ENCODE measurements at places on chromosomes 7 and 10.
A peak's percentile ranks its signal among the peaks of the same experiment; 100 is the strongest.

- no peak for DNase-seq
Observed at GRCh38 chr10:200405-200804, 65.2 kb downstream of the ZMYND11 start.

- DNase-seq, result peak; percentile 22
Observed at GRCh38 chr10:132229834-132230556, 43.2 kb downstream of the DPYSL4 start.

- no peak for DNase-seq
Observed at GRCh38 chr7:33794959-33795358, 110.4 kb upstream of the BMPER start.

DNA sequence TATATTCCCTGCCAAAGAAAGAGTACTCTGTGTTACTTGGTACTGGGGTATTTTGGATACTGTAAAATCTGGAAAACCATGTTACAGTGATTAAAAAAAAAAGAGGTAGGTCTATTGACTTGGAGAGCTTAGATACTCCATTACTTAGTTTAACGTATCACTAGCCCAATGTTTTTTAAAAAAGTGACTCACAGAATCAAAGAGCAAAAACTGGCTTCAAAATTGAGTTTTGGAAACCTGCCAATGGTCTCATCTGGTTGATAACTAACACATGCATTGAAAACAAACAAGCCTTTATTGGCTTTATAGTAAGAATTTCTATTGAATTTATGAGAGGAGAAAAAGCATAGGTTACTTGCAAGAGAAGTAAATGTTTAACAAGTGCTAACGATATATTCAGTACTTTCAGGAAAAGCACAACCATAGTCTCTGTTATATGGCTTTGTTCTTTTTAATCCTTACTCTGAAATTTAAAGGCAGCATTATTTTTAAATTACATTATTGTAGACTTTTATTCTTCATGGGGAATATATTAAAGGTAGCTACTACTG lies 563.3 kb upstream of the SORCS1 start:
- DNase-seq, result no peak

GRCh38 chr10:79196470-79197461 lies 128.0 kb downstream of the ZMIZ1 start:
- peak; percentile 82 for DNase-seq

DNA sequence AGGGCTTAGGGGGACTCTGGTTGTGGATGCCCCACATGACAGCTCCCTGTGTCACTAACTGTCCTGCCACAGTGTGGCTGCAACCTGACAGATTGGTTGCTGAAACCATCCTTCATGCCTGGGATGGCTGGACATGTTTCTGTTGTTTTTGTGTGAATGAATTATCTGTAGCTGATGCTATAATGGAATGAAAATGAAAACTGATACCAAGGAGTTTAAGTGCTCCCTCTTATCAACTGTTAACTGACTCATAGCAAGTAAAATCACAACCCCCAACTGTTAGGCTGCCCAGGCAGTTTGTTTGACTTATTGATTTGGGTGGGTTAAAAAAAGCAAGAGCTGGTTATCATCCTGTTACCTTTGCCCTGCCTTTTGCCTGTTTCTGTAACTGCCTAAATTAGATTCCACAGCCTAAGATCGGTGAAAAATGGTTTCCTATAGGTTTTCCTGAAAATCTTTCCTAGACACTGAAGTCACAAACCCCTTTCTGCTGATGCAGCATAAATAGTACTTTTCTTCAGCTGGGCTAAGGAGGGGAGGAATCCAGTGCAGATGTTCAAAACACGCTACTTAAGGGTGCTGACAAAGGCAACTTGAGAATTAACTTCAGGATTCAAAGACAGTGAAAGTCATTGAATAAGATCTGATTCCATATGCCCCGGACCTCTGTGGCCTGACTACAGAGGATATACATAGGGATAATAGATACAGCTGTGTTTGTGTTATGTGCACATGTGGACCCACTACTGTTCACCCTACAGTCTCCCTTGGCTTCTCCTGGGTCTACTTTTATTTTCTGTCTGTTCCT lies 5.7 kb downstream of the FRAT2 start:
- DNase-seq, result no peak

GRCh38 chr7:40582539-40582938 lies 447.7 kb downstream of the SUGCT start:
- DNase-seq, result no peak

DNA sequence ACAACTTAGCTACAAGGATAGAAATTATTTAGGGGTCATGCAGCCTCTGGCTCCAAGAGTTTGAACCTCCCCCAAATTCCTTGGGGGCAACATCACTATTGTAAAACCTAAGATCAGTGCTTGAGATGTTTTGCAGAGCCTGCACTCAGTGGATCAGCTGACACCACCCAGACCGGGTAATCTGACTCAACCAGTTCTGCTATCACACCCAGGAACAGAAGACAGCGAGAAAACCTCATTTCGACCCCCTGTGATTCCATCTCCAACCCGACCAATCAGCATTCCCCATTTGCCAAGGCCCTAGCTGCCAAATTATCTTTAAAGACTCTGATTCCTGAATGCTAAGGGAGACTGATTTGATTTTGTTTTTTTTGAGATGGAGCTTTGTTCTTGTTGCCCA lies 5.2 kb downstream of the TACR2 start:
- DNase-seq, result no peak

- DNase-seq, result no peak
Observed at GRCh38 chr10:125626671-125627070, 56.3 kb downstream of the TEX36 start.

GRCh38 chr10:10292501-10292900 lies 725.2 kb upstream of the CELF2 start:
- no peak for DNase-seq

GRCh38 chr10:3468919-3469638 lies 296.5 kb upstream of the PITRM1 start:
- DNase-seq, result peak; percentile 23

GRCh38 chr10:118163217-118163616 lies 116.5 kb upstream of the RAB11FIP2 start:
- no peak for DNase-seq

GRCh38 chr7:66400400-66400799 lies 195.3 kb downstream of the TPST1 start:
- DNase-seq, result no peak

DNA sequence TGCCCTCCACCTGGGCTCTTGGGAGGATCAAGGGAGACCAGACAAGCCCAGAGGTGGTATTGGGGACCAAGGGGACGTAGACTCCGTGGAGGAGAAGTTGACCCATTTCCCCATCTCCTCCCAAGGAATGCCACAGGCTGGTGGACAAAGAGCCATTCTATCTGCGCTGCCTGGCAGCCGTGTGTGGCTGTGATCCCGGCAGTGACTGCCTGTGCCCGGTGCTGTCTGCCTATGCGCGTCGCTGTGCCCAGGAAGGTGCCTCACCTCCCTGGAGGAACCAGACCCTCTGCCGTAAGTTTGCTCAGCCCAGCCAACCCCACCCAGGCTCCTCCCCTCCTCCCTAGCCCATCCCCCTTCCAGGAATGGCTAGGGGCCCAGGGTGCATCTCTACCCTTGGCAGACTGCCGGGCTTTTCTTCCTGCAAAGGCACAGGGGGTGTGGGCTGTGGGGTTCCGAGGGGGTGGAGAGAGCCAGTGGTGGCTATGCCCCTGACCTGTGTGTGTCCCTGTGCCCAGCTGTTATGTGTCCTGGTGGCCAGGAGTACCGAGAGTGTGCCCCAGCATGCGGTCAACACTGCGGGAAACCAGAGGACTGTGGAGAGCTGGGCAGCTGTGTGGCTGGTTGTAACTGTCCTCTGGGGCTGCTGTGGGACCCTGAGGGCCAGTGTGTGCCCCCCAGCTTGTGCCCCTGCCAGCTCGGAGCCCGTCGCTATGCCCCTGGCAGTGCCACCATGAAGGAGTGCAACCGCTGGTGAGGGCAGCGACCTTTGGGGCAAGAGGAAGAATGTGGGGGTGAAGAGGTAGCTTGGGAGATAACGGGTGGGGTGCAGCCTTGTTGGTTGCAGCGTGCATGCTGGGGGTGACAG lies 10.2 kb upstream of the ZNF467 start:
- DNase-seq, result no peak

DNA sequence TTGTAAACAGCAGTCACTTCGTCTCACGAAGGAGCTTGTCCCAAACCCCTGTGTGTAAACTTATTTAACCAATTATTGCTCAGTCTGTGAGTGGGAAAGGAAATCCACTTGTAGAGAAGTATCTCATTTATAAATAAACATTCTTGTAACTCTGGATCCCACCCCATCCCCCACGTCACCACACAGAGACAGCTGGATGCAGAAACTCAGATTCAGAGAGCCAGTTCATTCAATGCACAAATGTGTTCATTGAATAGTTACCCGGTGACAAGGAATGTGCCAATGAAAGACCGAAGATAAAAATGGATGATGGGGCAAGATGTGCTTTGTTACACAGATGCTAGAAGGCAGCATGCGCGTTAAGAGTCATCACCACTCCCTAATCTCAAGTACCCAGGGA lies 8.3 kb upstream of the OCM start:
- no peak for DNase-seq

DNA sequence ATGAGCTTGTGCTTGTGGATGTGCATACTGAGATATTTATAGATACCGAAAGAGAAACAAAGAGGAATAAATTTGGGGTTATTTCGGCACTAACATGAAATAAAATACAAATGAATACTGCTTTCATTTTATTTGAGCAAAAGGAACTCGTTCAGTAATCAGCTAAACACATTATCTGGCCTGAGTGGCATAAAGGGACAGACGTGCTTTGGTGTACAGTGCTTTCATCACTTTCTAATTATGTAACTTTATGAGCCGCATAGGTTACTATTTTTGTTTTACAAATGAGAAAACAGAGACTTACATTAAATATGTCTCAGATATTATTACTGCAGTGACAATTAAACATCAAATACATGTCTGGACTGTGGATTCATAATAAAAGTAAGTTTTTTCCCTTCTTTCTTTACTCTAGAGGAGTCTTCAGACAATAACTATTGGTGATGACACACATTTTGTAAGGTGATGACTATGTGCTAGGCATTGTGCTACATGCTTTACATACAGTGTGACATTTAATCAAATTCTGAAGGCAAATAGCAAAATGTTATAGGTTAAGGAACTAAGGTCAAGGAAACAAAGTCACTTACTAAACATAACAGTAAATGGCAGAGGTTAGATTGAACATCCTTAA lies 503.3 kb downstream of the SORCS1 start:
- no peak for DNase-seq

DNA sequence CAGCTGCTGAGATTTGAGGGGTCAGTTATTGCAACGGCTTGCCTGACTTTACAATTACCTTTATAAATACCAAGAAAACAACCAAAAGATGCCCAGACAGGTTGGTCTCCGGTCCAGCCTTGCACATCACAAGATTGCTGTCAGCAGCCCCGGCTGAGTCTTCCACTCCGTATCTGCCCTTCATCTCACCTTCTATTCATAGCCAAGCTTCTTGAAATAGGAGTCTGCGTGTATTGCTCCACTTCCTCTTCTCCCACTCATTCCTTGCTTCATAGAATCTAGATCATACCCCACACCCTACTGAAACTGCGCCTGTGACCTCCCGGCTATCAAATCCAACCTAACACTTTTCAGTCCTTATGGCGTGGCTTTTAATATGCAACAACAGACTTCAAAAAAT lies 31.1 kb upstream of the USP6NL start:
- no peak for DNase-seq

DNA sequence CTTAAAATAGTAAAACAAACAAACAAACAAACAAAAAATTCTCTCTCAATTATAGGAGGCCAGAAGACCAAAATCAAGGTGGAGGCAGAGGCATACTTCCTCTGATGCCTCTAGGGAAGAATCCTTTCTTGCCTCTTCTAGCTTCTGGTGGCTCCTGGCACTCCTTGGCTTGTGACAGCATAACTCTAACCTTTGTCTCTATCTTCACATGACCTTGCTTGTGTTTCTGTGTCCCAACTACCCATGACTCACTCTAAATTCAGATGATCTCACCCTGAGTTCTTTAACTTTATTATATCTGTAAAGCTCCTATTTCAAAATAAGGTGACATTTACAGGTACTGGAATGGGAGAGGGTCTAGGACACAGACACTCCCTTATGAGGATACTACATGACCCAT lies 88.3 kb upstream of the ANTXRL start:
- no peak for DNase-seq

- DNase-seq, result no peak
Observed at GRCh38 chr10:103983367-103983911, 16.5 kb downstream of the SLK start.

- DNase-seq, result no peak
Observed at GRCh38 chr7:155322530-155322929, 24.9 kb downstream of the INSIG1 start.

DNA sequence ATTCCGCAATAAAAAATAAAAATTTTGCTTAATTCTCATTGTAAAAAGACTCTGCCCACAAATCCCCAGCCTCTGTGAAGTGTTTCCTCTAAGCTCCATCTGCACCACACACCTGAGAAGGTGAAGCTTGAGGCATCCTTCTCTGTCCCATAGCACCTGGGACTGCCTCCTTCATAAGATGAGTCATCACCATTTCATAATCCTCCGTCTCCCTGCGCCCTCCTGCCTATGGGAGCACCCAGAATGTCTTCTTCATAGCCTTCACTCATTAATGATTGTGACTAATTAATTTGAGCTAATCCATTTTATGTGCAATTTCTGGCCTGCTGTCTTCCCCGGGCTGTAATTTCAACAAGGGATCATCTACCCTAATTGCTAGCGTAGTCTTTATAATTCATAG lies 90.3 kb downstream of the WDR11 start:
- DNase-seq, result no peak

DNA sequence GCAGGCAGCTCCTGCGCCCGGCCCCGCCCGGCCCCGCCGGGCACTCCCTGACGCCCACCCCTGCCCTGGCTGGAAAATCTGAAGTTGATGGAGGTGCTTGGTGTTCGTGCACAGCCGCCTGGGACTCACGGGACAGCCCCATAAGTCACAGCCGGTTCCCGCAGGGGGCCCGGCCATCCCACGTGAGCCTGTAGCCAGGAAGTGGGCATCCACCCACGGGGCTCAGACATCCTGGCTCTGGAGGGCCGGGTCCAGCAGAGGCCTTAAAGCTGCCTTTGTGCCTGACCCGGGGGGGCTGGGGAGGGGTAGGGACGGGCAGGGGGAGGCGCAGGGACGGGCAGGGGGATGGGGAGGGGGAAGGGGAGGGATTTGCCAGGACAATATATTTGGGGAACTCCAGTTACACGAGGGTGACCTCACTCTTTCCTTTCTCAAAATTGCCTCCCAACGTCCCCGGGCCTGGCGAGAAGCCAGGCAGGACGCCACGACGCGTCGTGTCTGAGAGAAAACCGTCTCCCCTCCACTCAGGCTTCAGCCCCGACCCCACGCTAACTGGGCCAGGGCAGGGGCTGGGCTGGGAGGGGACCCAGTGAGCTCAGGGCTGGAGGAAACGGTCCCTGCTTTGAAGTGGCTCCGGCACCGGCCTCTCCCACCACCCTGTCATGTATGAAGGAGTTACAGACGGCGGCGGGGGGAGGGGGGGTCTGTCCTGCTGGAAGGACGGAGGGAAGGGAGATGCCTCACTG lies 82.1 kb upstream of the PDGFA start:
- DNase-seq, result peak; percentile 61

DNA sequence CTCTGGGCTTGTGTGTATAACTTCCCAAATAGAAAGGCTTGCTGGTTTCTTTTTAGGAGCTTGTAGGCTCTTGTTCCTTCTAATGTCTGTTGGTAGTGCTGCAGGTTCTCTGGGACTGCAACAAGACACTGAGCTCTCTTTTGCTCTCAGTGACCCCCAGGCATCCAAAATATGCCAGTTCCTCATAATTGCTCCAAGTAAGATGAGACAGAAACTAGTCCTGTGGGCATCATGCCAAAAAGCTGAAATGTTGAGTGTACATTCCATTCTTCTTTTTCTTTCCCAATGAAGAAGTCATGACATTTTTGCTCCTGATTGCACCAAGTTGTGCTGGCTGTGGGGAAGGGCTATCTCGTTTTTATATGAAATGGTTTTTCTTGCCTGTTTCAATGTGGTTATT lies 7.1 kb upstream of the BTBD16 start:
- no peak for DNase-seq
